T-helper 17 cell (primary cell): ENCODE measurements at places on chromosomes 12 and 14.

- DNase-seq, result no peak
These were observed 805 bp downstream of the MYH7 start for GRCh38 chr14:23434488-23435222.

DNA sequence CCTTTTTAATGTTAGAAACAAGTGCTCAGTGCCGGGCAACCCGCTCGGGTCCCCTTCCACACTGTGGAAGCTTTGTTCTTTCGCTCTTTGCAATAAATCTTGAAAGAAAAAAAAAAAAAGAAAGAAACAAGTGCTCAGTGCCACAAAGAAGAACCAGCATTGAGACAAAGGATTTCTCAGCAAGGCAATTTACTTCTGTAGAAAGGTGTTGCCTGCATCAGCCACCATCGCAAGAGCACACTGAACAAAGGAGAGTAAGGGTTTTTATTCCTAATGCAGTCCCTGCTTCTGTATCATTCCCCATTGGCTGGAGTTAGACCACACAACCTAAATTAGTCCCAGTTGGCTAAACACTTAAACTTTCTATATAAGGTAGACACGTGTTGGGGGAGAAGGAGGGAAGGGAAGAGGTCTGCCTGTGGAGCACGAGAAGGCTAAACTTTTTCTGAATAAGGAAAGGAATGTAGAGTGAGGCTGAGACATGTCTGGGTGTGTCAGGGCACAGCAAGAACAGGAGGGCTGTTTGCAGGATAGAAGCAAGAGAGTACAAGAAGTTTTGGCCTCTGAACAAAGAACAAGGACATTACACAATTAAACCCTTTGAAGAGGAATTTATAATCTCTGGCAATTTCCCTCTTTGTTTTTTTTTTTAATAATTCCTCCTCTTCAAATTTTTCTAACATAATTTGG is 21.4 kb downstream of the KLRF2 start:
- DNase-seq, result no peak

- DNase-seq, result no peak
These were observed 51.0 kb downstream of the PTGER2 start for GRCh38 chr14:52365071-52365470.

DNA sequence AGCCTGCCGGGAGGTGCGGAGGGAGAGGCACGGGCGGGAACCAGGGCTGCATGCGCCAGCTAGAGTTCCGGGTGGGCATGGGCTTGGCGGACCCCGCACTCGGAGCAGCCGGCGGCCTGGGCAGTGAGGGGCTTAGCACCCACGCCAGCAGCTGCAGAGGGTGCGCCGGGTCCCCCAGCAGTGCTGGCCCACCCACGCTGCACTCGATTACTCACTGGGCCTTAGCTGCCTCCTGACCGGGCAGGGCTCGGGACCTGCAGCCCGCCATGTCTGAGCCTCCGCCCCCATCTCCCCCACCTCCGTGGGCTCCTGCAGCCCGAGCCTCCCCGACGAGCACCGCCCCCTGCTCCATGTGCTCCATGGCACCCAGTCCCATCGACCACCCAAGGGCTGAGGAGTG is 14.8 kb downstream of the CKAP4 start:
- no peak for DNase-seq

DNA sequence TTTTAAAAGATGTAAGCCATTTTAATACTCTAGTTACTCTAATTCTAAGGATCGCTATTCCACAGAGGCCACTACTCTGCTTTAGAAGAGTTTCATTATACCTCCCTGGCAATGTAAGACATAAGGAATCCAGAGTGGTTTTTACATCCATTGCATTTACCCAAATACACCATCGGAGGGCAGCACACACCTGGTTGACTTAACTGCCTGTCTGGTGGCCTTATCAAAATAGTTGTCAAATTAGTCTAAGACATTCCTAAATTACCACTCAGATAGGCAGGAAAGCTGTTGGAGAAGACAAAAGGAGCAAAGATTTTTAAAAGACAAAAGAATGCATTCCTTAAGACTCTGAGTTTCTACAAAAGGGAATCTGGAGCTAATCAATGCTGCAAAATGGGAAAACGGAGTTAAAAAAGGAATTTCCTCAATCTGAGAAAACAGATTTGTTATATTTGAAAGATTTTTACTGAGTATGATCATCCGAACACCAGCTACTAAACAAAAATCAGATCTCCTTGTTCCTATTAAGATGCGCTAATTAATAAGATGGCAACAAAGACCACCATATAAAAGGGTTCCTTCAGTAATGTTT is 33.8 kb upstream of the FGD4 start:
- no peak for DNase-seq

DNA sequence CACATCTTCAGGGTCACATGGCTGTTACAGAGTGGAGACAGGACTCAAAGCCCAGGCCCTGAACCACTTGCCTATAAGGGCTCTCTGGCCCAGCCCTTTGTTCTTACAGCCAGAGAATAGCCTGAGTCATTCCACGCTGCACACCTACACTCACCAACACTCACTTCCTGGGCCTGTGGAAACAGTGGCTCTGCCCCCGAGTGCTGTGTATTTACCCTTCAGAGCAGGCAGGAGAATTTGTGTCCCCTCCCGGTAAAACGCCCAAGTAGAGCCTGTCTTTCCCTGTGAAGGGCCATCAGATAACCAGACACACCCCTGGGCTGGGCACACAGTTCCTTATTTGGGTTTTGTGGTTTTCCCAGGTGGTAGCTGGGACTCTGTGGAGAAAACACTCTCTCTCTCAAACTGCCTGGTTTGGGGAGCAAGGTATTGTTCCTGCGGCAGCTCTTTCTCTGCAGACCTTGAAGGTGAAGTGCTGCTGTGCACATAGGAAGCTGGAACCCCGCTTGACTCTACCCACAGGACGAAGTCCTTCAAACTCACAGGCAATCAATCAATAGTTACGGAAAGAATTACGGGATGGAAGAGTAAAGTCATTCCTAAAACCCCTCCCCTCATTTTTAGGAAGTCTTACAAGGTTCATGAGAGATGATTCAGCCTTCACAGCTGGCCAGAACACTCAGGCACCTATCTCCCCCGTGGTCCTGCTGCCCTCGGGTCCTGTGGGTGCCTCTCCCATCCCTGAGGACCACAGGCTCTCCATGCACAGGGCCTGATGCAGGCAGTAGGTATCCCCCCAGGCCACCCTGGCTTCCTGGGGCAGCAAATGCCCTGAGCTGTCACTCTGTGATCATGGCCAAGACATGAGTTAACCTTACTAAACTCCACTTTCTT is 20.3 kb downstream of the FIGNL2 start:
- DNase-seq, result no peak

DNA sequence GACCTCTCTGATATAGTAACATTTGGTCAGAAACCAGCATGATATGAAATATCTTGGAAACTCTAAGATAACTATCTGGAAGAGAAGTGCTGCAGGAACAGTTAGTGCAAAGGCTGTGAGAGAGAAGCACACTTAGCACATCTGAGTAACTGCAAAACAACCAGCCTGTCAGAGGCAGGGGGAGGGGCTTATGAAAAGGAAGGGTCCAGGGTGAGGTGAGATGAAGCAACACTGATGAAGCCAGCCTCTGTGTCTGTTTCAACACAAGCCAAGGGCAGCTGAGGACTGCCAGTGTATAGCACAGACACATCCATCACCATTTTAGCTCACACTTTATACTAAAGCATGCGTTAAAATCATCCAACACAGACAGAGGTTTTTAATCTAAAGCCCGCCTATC is 37.4 kb upstream of the OVCH1 start:
- no peak for DNase-seq

DNA sequence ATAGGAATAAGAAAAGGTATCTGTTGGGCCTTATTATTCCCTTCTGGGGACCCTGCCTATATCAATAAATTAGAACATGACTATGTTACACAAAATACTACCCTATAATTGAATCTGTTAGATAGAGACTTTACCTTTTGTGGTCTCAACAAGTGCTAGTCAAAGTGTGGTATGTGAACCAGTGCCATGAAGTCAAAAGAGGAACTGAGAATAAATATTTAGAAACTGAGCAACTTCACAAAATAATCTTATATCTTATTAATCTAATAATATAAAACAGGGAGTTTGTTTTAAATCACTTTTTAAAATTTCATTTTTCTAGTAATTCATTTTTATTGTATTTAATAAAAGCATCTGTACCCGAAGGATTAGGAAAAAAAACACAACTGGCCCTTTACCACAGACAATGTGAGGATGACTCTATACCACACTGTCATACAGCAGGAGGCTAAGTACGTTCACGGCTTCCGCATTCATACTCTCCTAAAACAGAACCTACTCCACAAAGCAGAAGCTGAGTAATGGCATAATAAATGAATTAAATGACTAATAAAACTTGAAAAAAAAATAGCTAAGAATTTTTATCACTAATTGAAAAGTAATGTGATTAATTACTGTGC is 42.1 kb downstream of the SEC23A start:
- no peak for DNase-seq

- DNase-seq, result no peak
These were observed 84.0 kb downstream of the SAMD4A start for GRCh38 chr14:54650959-54651351.

GRCh38 chr14:32934073-32934880 is 4.4 kb upstream of the NPAS3 start:
- DNase-seq, result no peak

DNA sequence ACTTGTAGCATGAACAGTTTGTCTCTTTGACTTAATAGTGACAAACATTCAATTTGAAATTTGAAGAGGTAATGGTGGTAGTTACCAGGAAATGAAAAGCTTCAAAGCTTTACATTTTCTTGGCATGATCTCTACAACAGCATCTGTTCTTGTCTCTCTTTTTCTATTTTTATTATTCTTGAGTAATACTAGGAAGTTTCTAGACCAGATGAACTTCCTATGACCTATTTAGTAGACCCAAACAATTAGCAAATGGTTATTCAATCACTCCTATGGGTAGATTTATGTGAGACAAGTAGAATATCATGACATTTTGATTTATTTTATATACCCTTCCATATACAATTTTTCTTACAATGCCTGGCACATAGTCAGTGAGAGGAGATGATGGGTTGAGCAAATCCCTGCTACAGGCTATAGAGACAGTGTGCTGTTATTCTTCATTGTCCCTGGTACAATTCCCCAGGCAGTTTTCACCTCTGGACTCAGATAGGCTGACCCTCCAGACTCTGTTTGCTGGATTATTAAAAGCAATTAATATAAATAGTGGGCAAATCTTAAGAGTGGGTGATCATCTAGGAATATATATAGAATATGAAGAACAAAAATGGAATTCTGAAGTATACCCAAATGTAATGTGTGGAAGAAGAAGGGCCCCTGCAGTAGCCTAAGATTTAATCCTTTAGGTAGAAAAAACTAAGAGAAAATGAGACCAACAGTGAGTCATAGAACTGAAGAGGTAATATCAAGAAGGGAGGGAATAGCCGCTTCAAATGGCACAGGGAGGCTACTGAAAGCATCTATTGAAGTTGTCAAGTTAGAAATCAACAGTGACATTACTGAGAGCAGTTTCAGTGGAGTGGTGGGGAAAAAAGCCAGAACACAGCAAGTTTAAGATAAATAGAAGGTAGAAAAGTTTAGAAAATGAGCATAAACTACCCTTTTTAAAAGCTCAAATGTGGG is 512.0 kb downstream of the FOXG1 start:
- no peak for DNase-seq

DNA sequence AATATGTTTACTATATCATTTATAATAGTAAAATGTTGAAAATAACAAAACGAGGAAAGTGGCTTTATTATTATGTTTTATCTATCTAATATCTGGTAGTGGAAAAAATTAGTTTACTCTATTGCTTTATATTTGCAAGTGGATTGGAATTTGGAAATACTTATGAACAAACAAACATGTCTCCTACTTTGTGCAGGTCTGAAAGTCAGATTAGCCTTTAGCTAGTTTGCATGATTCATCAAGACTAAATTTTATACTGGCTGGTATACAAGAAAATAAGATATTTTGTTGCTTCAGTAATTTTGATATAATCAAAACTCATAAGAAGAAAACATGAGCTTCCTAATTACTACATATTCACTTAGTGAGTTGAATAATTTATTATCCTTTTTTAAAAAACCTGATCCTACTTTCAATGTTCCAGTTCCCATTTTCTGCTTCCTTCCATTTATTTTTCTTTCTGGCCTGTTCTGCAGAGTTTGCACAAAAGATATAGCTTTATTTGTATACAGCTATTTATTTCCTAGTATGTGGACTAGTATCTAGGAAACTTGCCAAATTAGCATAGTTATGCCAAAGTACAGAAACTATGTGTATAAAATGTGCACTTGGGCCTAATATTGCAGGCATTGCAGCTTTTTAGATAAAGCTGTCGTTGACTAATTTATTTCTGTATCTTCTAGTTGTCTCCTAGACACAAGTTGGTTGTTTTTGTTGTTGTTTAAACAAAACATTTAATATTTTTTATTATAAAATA is 122.0 kb downstream of the AKAP6 start:
- no peak for DNase-seq

DNA sequence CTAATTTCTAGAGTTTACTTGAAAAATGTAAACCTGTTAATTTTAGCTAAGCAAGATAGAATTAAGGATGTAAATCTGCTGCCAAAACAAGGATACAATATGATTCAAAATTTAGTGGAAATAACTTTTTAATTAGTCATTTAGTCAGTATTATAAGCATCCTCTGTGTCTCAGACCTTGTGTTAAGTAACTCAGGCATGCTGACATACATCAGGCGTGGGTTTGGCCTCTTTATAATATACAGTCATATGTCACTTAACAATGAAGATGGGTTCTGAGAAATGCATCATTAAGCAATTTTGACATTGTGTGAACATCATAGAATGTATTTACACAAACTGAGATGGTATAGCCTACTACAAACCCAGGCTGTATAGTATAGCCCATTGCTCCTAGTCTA is 386.9 kb downstream of the ZFP36L1 start:
- DNase-seq, result no peak

DNA sequence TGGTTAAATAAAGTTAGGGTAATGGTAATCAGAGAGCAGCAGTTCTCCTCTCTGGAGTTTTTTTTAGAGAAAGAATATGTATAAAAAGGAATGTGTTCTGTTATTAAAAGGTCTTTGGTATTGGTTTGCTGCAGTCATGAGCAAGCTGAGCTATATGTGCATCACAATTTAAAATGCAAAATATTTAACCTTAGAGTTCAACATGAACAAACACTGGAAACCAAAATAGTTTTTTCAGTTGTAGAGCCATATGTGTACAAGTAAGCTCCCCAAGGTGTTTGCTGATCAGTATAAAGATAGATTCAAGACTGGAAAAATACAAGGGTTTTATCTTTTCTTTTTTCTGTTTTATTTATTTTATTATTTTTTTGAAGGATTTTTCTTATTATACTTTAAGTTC is 245.0 kb downstream of the NUBPL start:
- no peak for DNase-seq

DNA sequence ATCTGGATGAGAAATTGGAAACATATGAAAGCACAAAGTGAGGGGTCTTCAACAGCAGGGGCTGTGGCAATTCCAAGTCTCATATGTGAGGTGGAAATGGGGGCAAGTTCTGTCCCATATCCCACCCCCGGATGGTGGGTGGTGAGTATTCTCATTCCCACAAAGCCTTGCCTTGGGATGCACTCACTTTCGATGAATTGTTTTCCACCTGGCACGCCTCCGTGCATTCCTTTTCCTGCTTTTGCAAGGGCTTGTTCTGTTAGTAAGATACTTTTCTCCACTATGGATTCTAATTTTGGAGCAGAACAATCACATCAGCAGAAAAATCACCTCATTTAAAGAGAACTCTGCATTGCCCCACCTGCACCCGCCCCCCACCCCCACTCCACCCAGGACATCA is 3.1 kb downstream of the LACRT start:
- no peak for DNase-seq
